ENCODE measurements at places on chromosomes 5 and 9.

DNA sequence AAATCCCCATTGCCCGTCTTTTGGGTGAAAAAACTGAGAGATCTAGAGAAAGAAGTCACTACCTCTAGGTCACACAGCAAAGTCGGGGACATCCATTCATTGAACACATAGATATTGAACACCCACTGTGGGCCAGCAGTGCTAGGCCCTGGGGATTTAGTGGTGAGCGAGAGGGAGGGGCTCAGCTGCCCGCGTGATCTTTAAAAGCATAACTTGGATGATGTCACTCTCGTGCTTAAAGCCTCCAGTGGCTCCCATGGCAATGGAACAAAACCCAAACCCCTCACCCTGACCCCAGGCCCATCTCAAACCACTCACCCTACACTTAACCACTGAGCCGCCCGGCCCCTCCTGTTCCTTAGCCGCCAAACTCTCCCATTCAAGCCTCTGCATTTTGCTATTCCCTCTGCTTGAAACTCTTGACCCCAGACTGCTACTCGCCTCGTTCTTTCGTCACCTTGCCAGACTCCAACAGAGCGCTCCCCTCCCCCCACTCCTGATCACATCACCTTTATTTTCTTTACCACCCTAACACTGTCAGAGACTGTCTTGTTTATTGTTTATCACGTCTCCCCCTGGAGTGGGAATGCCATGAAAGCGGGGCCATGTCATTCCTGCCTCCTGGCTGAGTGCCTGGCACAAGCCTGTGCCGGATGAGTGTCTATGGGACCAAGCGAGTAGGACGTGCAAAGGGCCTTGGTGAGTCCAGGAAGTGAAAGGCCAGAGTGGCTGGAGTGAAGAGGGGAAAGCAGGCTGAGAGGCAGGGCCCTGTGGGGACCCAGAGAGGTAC is 710 bp upstream of the PIP5KL1 start:
- DNase-seq = no peak

DNA sequence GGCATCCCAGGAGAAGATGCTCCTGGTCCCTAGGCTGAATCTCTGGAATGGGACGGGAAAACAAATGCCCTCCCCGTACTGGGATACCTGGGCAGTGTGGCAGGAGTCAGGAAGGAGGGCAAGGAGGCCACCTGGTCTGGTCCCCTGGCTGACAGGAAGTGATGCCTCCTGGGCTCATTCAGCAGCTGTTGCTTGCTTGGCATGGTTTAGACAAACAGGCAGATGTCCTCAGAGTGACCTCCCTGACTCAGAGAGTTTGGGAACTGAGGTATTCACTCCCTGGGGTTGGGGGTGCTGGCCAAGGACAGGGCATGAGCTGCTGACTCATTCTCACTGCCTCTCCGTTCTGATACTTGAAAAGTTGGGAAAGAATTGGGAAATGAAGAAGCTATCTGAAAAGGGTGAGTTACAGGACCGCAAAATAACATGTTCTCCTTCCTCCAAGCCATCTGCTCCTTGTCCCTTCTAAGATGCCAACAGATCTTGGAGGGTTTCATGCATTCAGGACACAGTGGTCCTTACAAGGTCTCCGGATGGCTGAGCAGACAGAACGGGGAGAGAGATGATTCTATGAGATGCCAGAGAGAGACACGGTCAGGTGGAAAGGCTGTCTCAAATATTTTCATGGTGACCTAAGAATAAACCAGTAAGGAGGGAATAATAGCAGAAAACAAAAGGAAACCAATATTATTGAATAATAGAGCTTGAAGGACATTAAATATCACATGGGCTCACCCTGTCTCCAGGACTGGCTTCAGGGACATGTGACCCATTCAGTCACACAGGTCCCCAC is 534.5 kb downstream of the BNC2 start:
- DNase-seq = no peak

- no peak for DNase-seq
These were observed 151.6 kb upstream of the MEF2C start for GRCh38 chr5:89034588-89034987.

DNA sequence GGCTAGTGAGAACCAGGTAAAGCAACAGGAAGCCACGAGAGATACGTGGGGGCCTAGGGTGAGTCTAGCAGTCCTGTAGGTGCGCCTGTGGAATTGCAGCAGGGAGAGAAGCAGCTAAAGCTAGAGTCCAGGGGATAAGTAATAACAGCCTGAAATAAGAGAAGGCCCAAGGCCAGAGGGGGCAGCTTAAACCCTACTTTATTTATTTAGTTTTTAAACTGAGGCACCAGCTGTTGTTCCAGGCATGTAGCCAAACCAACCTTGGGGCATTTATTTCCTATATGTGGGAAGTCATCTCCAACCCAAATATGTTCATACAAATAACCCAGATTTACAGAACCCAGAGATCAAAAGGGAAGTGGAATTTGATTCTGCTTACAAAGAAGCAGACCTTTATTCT is 93.5 kb downstream of the GLDC start:
- no peak for DNase-seq

DNA sequence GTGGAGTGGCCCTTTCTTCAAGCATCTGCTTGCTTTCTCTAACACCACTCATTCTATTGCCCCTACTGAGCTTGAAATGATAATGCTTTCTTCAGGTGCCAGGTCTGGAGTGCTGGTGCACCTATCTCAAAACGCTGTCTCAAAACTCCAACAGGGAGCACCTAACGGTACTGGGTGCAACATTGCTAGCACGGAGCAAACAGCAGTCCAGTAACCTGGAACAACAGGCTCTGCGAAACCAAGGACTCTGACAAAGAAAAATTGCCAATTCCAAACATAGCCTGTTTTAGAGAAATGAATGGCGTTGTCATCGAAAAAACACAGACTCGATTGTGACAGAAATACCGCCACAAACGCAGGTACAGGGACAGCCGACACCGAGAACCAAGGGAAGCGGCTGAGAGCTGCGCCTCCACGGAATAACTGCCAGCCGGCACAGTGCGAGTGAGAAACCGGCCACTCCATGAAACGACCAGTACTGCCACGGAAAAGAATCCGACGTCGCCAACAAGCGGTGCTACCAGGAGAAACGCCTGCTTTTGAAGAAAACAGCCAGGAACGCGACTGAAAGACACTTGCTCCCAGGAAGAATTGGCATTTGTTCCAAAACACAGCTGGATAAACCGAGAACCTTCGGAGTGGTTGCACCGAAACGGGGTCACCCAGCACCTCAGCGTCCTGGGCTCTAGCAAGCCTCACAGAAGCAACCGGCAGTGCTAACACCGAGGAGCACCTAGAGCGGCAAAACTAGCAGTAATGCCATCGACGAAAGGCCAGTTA is 3.1 kb downstream of the ANXA2R start:
- DNase-seq = no peak

GRCh38 chr5:143033535-143034250 is 263.5 kb downstream of the ARHGAP26 start:
- no peak for DNase-seq

GRCh38 chr5:6360323-6361072 is 17.8 kb downstream of the MED10 start:
- no peak for DNase-seq

GRCh38 chr5:135490245-135491037 is 38.3 kb upstream of the TIFAB start:
- no peak for DNase-seq

All from T-helper 9 cell (primary cell).